ENCODE measurements at places on chromosomes 3 and 15. TPM values are rescaled to one million over a fixed set of nuclear protein-coding genes. Genes with fewer than 3 reads are reported as not detected.

MNS1 gene
- total RNA-seq, result 0.27 TPM

CIP2A gene
- total RNA-seq, result 30.3 TPM

AADACL2 gene
- not detected for total RNA-seq

GATA2 gene
- 0.31 TPM for total RNA-seq

GOLGA6B gene
- not detected for total RNA-seq

PRKCI gene
- 72.9 TPM for total RNA-seq

REC114 gene
- not detected for total RNA-seq

MBNL1 gene
- 4.3 TPM for total RNA-seq

GRCh38 chr15:98906712-98907083 is 100.9 kb downstream of the PGPEP1L start:
- H3K4me1 ChIP-seq, result peaks cover 26% of the 10 kb centered on the region
- peak overlapping the region; percentile 9 for H3K27ac ChIP-seq
- no peak for DNase-seq
- H3K4me3 ChIP-seq, result no peak overlapping the region
- peaks cover 68% of the 10 kb centered on the region for H3K36me3 ChIP-seq
- H3K27me3 ChIP-seq, result no peaks in the 10 kb centered on the region

- H3K4me3 ChIP-seq, result no peak overlapping the region
- no peaks in the 10 kb centered on the region for H3K27me3 ChIP-seq
- H3K36me3 ChIP-seq, result no peaks in the 10 kb centered on the region
- no peak overlapping the region for H3K27ac ChIP-seq
Observed at GRCh38 chr3:146589899-146590508, 15.1 kb downstream of the PLSCR5 start.

DNA sequence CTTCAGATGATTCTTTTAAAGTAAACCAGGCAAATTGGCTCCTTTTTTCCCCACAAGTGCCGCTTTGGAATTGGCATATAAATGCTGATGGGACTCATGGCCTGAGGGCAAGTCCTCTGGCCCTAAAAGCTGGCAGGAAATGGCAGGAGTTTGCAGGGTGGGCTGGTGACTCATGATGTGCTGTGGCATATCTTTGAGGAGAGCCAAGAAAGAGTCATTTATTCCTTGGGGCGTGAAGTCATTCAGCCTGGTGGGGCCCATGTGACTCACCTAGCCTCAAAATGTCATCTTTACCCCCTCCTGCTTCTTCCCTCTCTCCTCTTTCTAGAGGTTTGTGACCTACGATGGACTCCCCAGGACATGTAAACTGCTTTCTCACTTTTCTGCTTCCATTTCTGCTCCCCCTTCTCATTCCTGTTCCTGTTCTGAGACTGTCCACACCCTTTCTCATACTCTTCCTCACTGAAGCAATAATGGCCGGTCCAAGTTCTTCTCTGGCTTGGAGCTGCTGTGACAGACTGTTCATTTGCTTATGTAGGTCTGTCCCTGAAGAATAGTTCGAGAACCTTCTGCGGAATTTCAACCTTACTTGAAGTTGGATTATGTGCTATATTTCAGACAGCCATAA is 326.1 kb downstream of the SATB1 start:
- DNase-seq, result peak; percentile 69
- no peaks in the 10 kb centered on the region for H3K4me1 ChIP-seq
- H3K27ac ChIP-seq, result no peak overlapping the region
- no peak overlapping the region for H3K4me3 ChIP-seq

- H3K36me3 ChIP-seq, result no peaks in the 10 kb centered on the region
- peak; percentile 26 for DNase-seq
- no peak overlapping the region for H3K27ac ChIP-seq
- no peaks in the 10 kb centered on the region for H3K27me3 ChIP-seq
- H3K4me3 ChIP-seq, result no peak overlapping the region
- no peaks in the 10 kb centered on the region for H3K4me1 ChIP-seq
Observed at GRCh38 chr3:50658416-50658815, 16.3 kb upstream of the DOCK3 start.

DNA sequence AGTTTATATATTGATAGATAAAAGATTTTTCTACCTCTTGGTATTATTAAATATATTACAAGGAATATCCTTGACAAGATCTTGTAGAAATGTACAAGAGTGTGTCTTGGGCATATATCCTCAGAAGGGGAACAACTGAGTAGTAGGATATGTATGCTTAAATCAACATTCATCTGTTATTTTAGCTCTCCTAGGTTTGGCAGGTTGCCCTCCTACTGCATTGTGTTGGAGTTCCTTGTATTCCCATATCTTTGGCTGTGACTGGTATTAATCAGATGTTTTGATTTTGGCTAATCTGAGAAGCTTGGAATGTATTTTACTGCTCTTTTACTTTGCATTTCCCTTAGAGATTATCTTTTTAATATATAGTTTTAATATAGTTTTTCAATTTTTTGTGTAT is 4.6 kb downstream of the MYRIP start:
- H3K27me3 ChIP-seq, result peaks cover 29% of the 10 kb centered on the region
- no peaks in the 10 kb centered on the region for H3K4me1 ChIP-seq
- no peak overlapping the region for H3K4me3 ChIP-seq
- H3K27ac ChIP-seq, result no peak overlapping the region
- no peak for DNase-seq
